ENCODE measurements at places on chromosomes 12 and 14. TPM values are rescaled to one million over a fixed set of nuclear protein-coding genes. Genes with fewer than 3 reads are reported as not detected.

RPAP3 gene
- 41.8 TPM for total RNA-seq

- H3K27ac ChIP-seq = no peak overlapping the region
- no peak for DNase-seq
- no peaks in the 10 kb centered on the region for H3K36me3 ChIP-seq
- no peak overlapping the region for H3K4me3 ChIP-seq
- H3K4me1 ChIP-seq = no peaks in the 10 kb centered on the region
- no peaks in the 10 kb centered on the region for H3K27me3 ChIP-seq
Observed at GRCh38 chr14:104202259-104203070, 64.1 kb downstream of the KIF26A start.

DNA sequence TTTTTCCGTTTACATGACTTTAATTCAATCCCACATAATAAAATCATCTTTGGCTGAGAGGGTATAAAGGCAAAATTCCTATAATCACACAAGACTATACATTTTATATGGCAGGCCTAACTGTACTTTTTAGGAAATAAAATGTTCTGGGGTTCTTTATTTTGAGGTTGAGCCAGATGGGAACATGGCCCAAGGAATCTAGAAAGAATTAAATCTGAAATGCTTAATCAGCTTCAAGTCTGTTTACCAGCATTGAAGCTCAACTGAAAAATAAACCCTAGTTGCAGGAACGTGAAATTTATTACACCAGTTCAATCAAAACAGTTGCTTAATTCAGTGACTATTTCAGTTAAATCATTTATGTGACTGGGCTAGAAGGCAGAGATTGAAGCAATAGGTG lies 191.0 kb upstream of the BTG1 start:
- H3K4me1 ChIP-seq = peaks cover 22% of the 10 kb centered on the region
- DNase-seq = no peak
- no peak overlapping the region for H3K4me3 ChIP-seq

- peaks cover 14% of the 10 kb centered on the region for H3K27me3 ChIP-seq
- H3K27ac ChIP-seq = no peak overlapping the region
- DNase-seq = no peak
- peaks cover 4% of the 10 kb centered on the region for H3K4me1 ChIP-seq
- no peaks in the 10 kb centered on the region for H3K36me3 ChIP-seq
Observed at GRCh38 chr14:71933001-71933587, 865 bp downstream of the RGS6 start.

DNA sequence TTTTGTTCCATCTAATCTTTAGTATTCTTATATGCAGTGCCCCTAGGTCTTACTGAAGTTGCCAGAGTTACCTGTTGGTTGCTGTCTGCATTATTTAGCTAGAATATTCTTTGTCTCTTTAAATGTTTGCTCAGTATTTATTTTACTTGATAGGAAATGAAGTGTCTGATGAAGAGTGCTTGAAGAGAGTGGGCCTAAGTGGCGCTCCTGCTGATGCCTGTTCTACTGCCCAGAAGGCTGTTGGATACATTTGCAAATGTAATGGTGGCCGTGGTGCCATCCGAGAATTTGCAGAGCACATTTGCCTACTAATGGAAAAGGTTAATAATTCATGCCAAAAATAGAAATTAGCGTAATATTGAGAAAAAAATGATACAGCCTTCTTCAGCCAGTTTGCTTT lies 18.9 kb downstream of the CMAS start:
- no peak overlapping the region for H3K4me3 ChIP-seq
- no peak for DNase-seq
- no peaks in the 10 kb centered on the region for H3K4me1 ChIP-seq
- no peaks in the 10 kb centered on the region for H3K27me3 ChIP-seq

DNA sequence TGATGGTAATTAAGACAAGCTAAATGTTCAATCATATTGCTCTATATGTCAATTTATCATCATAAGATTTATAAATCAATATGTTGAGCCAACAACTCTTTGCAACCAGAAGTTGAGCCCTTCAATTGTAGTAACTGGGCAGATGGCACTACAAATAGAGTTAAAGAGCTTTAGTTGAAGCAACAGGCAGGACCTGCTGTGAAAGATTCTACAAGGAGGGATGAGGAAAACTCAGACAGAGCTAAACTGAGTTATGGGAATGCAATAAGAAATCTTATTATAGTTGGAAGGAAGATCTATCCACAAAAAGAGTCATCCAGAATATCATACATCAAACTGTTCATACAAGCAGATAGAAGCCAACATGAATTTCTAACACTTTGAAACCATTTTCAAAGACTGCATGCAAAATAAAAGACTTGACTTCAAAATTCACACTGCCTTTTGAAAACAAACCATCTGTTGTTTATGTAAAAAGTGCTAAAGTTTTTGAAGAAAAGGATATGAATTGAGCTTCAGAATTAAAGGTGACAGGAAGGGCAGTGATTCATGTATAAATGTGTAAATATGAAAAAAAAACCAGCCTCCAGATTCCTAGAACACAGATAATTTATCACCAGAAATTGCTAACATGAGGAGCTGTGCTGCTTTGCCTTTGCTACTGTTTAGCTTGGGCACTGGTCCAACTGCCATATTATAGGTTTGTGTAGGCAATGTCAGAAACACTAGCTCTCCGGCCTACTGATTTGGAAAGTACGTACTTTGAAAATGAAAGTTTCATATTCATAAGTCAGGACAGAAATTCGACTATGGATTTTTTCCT lies 133.2 kb downstream of the SLC35F4 start:
- no peak overlapping the region for H3K4me3 ChIP-seq
- no peaks in the 10 kb centered on the region for H3K36me3 ChIP-seq
- no peaks in the 10 kb centered on the region for H3K4me1 ChIP-seq
- H3K27me3 ChIP-seq = no peaks in the 10 kb centered on the region
- no peak for DNase-seq
- H3K27ac ChIP-seq = no peak overlapping the region

GRCh38 chr12:6807170-6807569 lies 14.5 kb upstream of the GPR162 start:
- H3K4me1 ChIP-seq = no peaks in the 10 kb centered on the region
- H3K27ac ChIP-seq = no peak overlapping the region
- no peak for DNase-seq
- peaks cover 22% of the 10 kb centered on the region for H3K36me3 ChIP-seq

Measured in CD4-positive, alpha-beta memory T cell (primary cell).